ENCODE measurements at places on chromosomes 2 and 18. TPM values are rescaled to one million over a fixed set of nuclear protein-coding genes. Genes with fewer than 3 reads are reported as not detected.

DNA sequence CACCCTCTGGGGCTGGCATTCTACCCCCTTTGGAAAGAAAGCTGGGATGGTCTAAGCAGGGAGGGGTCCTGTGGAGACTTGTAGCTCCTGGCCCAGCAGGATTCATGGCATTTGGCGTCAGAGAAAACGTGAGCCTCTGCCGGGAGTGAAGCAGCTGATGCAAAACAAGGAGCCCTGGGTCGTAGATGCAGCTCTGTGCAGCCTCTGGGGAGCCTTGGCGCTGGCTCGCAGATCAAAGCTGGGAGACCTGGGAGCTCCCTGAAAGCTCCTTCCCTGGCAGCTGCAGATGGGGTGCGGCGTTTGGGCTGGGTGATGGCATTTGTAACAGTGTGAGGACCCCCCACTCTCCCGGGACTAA is 148.3 kb downstream of the KLHL29 start:
- peaks cover 21% of the 10 kb centered on the region for H3K4me1 ChIP-seq
- no peaks in the 10 kb centered on the region for H3K36me3 ChIP-seq
- no peaks in the 10 kb centered on the region for H3K27me3 ChIP-seq
- no peak overlapping the region for H3K4me3 ChIP-seq
- DNase-seq = no peak

DNA sequence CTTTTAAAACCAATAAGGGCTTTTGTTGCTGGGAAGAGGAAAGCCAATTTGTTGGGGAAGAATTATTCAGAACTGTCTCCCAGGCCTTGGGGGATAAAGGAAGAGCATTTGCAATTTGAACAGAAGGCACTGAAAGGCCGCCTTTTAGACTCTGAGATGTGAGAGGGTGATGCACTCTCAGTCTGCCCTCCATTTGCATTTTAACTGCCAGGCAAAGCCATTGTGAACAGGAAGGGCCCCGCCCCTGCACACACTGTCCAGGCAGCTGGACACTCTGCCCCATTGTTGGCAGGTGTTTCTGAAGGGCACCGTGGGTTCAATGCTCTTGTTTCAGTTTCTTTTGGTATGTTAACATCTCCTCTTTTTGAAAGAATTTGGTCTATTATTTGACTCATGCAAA is 169.5 kb upstream of the COPS8 start:
- H3K36me3 ChIP-seq = no peaks in the 10 kb centered on the region
- no peaks in the 10 kb centered on the region for H3K4me1 ChIP-seq
- H3K27ac ChIP-seq = no peak overlapping the region
- no peak for DNase-seq
- no peaks in the 10 kb centered on the region for H3K27me3 ChIP-seq

GRCh38 chr2:216671791-216672343 is 23.5 kb downstream of the IGFBP5 start:
- no peak for DNase-seq
- no peaks in the 10 kb centered on the region for H3K4me1 ChIP-seq
- no peak overlapping the region for H3K4me3 ChIP-seq
- no peak overlapping the region for H3K27ac ChIP-seq
- H3K36me3 ChIP-seq = peaks cover 14% of the 10 kb centered on the region

DNA sequence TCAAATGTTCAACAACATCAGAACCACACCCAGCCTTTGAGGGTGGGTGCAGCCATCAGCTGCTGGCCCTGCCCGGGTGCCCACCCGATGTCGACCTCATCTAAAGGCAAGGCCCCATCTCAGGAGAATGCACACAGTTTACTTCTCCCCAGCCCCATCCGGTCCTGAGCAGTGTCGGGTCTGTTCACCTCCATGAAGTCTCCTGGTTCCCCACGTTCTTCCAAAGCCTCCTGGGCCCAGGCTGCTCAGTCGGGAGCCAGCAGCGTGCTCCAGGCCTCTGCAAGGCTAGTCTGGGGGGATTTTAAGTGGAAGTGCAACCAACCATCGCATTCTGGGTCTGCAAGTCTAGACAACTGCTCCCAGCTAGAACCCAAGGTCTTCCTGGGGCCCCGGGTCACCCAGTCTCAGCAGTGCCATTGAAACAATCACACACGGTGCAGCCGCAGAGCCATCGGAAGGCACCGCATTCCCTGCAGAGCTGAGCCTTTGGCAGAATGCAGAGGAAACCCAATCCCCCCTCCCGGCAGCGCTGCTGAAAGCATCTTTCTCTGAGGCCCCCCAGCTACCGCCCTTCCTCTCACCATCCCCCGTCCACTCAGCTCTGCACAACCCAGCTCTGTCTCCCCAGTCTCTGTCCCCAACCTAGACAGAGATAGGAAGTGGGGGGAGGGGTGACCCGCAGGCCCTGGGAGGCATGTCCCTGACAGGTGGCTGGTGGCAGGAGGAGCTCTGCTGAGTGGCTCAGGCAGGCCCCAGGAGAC is 8.5 kb downstream of the ESPNL start:
- H3K4me3 ChIP-seq = no peak overlapping the region
- H3K36me3 ChIP-seq = no peaks in the 10 kb centered on the region
- DNase-seq = peak; percentile 13
- H3K4me1 ChIP-seq = peaks cover 7% of the 10 kb centered on the region
- H3K27me3 ChIP-seq = no peaks in the 10 kb centered on the region
- no peak overlapping the region for H3K27ac ChIP-seq

- no peaks in the 10 kb centered on the region for H3K27me3 ChIP-seq
- peak overlapping the region; percentile 95 for H3K4me3 ChIP-seq
- H3K4me1 ChIP-seq = peaks cover 7% of the 10 kb centered on the region
- no peak for DNase-seq
- H3K27ac ChIP-seq = no peak overlapping the region
- H3K36me3 ChIP-seq = no peaks in the 10 kb centered on the region
These were observed 1.4 kb upstream of the TTL start for GRCh38 chr2:112480530-112481049.

DNA sequence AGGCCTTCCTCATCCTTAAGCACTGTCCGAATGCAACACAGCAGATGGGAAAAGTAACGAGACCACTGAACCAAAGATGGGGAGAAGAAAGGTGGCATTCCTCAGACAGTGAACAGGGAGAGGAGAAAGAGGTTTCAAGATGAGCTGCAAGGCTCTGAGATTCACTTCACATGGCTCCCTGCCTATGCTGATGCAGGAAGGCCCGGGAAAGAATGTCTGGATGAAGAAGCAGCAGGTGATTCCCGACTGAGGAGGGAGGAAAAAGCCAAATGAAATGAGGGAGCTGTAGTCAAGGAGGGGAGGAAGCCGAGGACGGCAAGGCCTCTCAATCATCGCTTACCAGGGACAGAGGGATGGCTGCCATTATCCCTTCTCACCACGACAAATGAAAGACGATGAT is 98.5 kb upstream of the BOD1L2 start:
- H3K4me1 ChIP-seq = no peaks in the 10 kb centered on the region
- no peaks in the 10 kb centered on the region for H3K36me3 ChIP-seq
- H3K27me3 ChIP-seq = no peaks in the 10 kb centered on the region
- H3K4me3 ChIP-seq = no peak overlapping the region

DNA sequence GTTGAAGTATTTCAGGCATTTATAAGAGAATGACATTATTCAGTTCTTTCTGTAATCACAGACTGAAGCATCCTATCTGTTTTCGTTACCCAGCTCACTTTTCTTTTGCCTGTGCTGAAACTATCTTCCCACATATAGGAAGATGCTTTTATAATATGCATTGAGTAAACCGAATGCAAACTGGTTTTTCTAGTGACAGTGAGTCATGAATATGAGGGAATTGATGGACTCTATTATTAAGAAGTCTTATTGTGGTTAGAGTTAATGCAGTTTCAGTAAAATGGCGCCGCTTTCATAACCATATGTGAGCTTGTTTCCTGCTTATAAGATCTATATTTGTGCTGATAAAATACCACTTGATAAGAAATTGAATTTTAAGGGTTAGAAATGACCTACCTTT is 59.2 kb downstream of the ACVR2A start:
- H3K27me3 ChIP-seq = no peaks in the 10 kb centered on the region
- H3K4me3 ChIP-seq = no peak overlapping the region
- H3K27ac ChIP-seq = no peak overlapping the region
- H3K4me1 ChIP-seq = no peaks in the 10 kb centered on the region
- no peak for DNase-seq

DNA sequence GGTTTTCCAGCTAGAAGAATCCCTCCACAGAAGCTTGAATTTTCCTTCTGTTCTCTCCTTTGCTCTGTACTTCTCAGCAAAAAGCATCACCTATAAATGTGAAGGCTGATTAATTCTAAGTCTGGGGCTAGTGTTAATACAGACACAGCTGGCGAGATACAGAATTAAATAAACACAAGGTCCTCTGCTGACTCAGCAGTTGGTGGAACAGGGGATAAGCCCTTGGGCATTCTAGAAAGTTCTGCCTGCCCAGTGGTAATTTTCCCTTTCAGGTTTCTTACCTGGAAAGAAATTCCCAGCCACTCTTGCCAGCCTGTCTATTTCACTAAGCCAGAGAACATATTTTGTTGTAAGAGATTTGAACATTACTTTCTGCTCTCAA is 175.3 kb upstream of the MSH6 start:
- H3K4me3 ChIP-seq = no peak overlapping the region
- H3K27me3 ChIP-seq = no peaks in the 10 kb centered on the region
- no peaks in the 10 kb centered on the region for H3K4me1 ChIP-seq
- H3K36me3 ChIP-seq = no peaks in the 10 kb centered on the region

GRCh38 chr18:11851806-11852337 is 659 bp downstream of the CHMP1B start:
- peak; percentile 56 for DNase-seq
- peak overlapping the region; percentile 82 for H3K4me3 ChIP-seq
- no peaks in the 10 kb centered on the region for H3K27me3 ChIP-seq

DNA sequence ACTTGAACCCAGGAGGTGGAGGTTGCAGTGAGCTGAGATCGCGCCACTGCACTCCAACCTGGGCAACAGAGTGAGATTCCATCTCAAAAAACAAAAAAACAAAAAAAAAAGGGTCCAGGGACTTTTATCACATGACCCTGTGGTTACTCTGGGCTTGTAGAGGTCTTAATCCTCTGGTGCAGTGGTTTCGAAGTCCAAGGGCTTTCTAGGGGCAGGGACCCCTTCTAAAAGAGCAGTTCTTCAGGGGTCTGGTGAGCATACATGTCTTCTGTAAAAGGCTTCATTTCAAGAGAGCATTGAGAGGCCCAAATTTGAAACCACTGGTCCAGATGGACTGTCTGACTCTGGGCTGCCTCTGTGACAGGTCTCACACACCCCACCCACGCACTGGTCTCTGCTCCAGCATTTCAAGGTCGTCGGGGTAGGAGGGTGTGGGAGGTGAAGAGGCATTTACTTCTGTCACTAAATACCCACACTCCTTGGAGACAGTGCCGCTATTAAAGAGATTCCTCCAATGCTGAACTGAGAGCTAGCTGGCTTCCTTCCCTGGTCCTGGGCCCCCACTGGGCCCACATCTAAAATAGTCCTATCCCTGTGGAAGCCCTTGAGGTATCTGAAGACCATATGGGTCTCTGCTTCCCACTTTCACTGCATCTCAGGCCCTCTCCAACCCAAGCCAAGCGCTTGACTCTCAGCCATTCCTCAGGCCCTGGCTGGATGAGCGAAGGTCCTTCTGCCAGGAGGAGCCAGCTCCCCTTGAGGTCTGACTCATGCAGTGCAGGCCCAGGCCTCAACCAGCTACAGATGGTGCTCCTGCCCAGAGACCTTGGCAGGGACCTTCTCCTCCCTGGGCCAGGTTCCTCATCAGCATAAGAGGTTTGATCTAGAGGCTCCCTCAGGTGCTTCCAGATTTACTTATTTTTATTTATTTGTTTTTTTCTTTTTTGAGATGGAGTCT is 44.8 kb downstream of the PAX8 start:
- H3K27me3 ChIP-seq = no peaks in the 10 kb centered on the region
- DNase-seq = peak; percentile 84
- no peaks in the 10 kb centered on the region for H3K36me3 ChIP-seq
- H3K27ac ChIP-seq = peak overlapping the region; percentile 77
- no peak overlapping the region for H3K4me3 ChIP-seq

- H3K27ac ChIP-seq = peak overlapping the region; percentile 50
- peaks cover 48% of the 10 kb centered on the region for H3K4me1 ChIP-seq
- no peaks in the 10 kb centered on the region for H3K36me3 ChIP-seq
- no peak for DNase-seq
- H3K27me3 ChIP-seq = no peaks in the 10 kb centered on the region
- no peak overlapping the region for H3K4me3 ChIP-seq
These were observed 141.1 kb downstream of the ANTXR1 start for GRCh38 chr2:69154106-69154505.

- H3K4me3 ChIP-seq = no peak overlapping the region
- DNase-seq = no peak
- no peaks in the 10 kb centered on the region for H3K36me3 ChIP-seq
- H3K27ac ChIP-seq = no peak overlapping the region
- H3K4me1 ChIP-seq = no peaks in the 10 kb centered on the region
- no peaks in the 10 kb centered on the region for H3K27me3 ChIP-seq
These were observed 82.5 kb upstream of the SERPINE2 start for GRCh38 chr2:224121406-224122067.

GRCh38 chr2:74481961-74482800 is 617 bp downstream of the CCDC142 start:
- H3K36me3 ChIP-seq = no peaks in the 10 kb centered on the region
- H3K27ac ChIP-seq = no peak overlapping the region
- H3K4me3 ChIP-seq = peak overlapping the region; percentile 94
- H3K4me1 ChIP-seq = peaks cover 13% of the 10 kb centered on the region
- H3K27me3 ChIP-seq = no peaks in the 10 kb centered on the region
- DNase-seq = no peak

GRCh38 chr2:84832772-84833461 is 48.0 kb downstream of the TRABD2A start:
- no peaks in the 10 kb centered on the region for H3K27me3 ChIP-seq
- no peaks in the 10 kb centered on the region for H3K36me3 ChIP-seq
- no peaks in the 10 kb centered on the region for H3K4me1 ChIP-seq
- DNase-seq = peak; percentile 19

GRCh38 chr18:79553154-79553553 is 126.4 kb upstream of the CTDP1 start:
- no peaks in the 10 kb centered on the region for H3K4me1 ChIP-seq
- no peaks in the 10 kb centered on the region for H3K36me3 ChIP-seq
- no peak overlapping the region for H3K4me3 ChIP-seq
- no peaks in the 10 kb centered on the region for H3K27me3 ChIP-seq

DNA sequence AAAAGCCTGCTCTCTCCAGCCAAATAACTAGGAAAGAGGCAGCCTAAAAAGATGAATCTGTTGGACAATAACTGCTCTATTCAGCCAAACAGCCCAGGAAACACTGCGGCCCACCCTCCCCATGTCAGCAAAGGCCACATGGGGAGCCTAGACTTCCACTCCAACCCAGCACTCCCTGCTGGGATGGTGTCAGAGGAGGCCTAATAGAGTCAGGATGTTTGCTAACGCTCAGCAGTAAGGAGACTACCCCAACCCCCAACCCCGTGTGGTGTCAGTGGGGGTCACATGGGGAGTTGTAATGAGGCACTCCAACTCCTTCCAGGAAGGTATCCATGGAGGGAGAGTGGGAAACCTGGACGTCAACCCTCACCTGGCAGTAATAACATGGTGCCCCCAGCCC is 41.6 kb downstream of the ZBTB7C start:
- peak; percentile 24 for DNase-seq
- peaks cover 8% of the 10 kb centered on the region for H3K4me1 ChIP-seq
- H3K27ac ChIP-seq = no peak overlapping the region
- H3K36me3 ChIP-seq = no peaks in the 10 kb centered on the region

GRCh38 chr2:13014783-13015182 is 298.0 kb downstream of the TRIB2 start:
- no peaks in the 10 kb centered on the region for H3K4me1 ChIP-seq
- peaks cover 10% of the 10 kb centered on the region for H3K27me3 ChIP-seq
- no peaks in the 10 kb centered on the region for H3K36me3 ChIP-seq
- no peak overlapping the region for H3K4me3 ChIP-seq
- DNase-seq = no peak
- no peak overlapping the region for H3K27ac ChIP-seq

SIX2 gene
- total RNA-seq = 0.06 TPM

IGFBP5 gene
- total RNA-seq = 101 TPM

FKBP1B gene
- total RNA-seq = 5.0 TPM

SERPINB5 gene
- not detected for total RNA-seq

POLR1A gene
- total RNA-seq = 41.3 TPM

MAB21L4 gene
- not detected for total RNA-seq

HOXD4 gene
- total RNA-seq = 1.9 TPM

TUBB8B gene
- total RNA-seq = 0.28 TPM

Data from adrenal gland (tissue), 19 donors.